Effector memory CD4-positive, alpha-beta T cell (primary cell): ENCODE measurements at places on chromosomes 3 and 15.

DNA sequence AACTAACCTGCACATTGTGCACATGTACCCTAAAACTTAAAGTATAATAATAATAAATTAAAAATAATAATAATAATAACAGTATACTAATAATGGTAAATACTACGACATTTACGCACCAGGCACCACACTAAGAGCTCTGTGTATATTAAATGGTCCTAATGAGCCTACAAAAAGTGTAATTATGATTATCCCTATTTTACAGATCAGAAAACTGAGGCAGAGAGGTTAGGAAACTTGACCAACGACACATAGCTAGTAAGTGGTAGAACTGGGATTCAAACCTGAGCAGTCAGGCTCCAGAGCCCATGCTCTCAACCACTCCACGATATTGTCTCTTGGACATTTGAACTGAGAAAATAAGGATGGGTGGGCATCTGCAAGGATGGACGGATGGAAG is 15.0 kb downstream of the KIF7 start:
- no peak for DNase-seq

DNA sequence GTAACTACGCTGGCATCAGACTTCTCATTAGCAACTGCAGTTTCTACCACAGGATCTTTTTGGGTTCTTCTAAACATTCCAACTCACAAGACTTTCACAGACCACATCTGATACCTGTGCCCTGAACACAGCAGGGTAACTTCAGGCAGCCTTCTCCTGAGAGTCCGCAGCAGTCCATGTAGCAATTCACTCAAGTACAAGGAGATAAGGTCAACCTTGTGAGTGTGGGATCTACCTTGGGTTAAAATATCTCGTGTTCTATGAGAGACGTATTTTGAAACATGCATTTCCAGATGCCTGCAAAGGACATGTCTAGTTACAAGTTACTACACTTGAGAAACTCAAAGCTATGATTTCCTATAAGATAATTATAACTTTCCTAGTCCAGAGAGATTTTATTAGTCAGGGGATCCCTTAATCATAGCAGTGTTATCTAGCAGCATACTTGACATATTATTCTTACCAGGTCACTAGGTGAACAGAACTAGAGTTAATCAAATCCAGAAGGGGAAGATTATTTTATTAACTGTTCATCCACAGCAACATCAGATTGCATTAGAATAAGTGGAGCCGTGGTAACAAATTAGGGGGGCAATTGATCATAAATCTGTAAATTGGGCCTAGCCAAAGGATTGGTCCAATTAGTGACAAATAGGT is 66.4 kb downstream of the ASTE1 start:
- no peak for DNase-seq

GRCh38 chr3:195613468-195614069 is 29.8 kb upstream of the APOD start:
- no peak for DNase-seq

- DNase-seq = no peak
These were observed 9.9 kb upstream of the TFDP2 start for GRCh38 chr3:142159083-142159740.
